Foreskin keratinocyte (primary cell): ENCODE measurements at places on chromosomes 6 and 20.

- no peak for DNase-seq
Observed at GRCh38 chr6:46221222-46221793, 50.5 kb upstream of the ENPP5 start.

DNA sequence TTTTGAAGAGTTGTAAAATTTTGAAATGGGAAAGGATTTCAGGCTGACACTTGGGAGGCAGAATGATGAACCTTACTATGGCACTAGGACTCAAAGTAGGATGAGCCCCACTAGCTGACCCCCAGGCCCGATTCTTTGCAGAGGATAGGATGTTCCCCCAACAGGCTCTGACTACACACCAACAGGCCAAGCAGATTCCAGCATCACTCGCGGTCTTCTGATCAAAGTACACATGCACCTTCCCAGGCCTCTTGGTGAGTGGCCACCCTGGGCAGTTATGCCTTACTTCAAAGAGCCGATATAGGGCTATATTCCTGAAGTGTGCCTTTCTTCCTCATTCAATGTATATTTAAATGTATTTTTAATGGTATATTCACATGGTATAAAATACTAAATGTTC, 117.6 kb upstream of the TMEM181 start:
- DNase-seq = no peak

DNA sequence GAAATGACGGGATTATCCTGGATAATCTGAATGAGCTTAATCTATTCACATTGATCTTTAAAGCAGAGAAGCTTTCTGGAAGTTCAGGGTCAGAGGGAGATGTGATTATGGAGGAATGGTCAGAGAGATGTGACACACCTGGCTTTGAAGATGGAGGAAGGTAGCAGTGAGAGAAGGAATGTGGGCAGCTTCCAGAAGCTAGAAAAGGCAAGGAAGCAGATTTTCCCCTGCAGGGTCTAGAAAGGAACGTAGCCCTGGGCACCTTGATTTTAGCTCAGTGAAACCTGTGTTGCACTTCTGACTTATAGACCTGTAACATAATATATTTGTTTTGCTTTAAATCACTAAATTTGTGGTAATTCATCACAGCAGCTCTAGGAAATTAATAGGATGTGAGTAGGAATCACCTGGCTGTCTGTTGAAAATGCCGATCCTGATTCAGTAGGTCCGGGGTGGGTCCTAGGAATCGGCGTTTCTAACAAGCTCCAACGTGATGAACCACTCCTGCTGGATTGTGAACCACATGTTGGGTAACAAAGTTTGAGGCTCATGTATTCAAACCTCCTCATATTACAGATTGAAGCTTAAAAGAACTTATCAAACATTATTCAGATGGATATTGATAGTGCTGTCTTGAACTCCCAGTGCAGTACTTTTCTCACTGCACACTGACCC, 157.0 kb downstream of the GJA1 start:
- no peak for DNase-seq

- no peak for DNase-seq
Observed at GRCh38 chr6:158629367-158630221, 14.9 kb downstream of the DYNLT1 start.
